ENCODE measurements at places on chromosomes 3 and 15. TPM values are rescaled to one million over a fixed set of nuclear protein-coding genes. Genes with fewer than 3 reads are reported as not detected.

The CCR3 gene
- polyA plus RNA-seq = not detected

The ZNF620 gene
- polyA plus RNA-seq = 3.4 TPM

The SLC24A5 gene
- not detected for polyA plus RNA-seq

The SLC22A13 gene
- polyA plus RNA-seq = not detected

The CORO2B gene
- not detected for polyA plus RNA-seq

The SUCNR1 gene
- not detected for polyA plus RNA-seq

The C3orf70 gene
- 0.07 TPM for polyA plus RNA-seq

The CACNA1D gene
- polyA plus RNA-seq = not detected

The GMPPB gene
- polyA plus RNA-seq = 7.5 TPM

The CCR1 gene
- not detected for polyA plus RNA-seq

- DNase-seq = no peak
Measured at GRCh38 chr15:80796407-80796806, 17.2 kb downstream of the CEMIP start.

GRCh38 chr15:77546870-77547269 is 85.8 kb downstream of the LINGO1 start:
- no peak for DNase-seq

DNA sequence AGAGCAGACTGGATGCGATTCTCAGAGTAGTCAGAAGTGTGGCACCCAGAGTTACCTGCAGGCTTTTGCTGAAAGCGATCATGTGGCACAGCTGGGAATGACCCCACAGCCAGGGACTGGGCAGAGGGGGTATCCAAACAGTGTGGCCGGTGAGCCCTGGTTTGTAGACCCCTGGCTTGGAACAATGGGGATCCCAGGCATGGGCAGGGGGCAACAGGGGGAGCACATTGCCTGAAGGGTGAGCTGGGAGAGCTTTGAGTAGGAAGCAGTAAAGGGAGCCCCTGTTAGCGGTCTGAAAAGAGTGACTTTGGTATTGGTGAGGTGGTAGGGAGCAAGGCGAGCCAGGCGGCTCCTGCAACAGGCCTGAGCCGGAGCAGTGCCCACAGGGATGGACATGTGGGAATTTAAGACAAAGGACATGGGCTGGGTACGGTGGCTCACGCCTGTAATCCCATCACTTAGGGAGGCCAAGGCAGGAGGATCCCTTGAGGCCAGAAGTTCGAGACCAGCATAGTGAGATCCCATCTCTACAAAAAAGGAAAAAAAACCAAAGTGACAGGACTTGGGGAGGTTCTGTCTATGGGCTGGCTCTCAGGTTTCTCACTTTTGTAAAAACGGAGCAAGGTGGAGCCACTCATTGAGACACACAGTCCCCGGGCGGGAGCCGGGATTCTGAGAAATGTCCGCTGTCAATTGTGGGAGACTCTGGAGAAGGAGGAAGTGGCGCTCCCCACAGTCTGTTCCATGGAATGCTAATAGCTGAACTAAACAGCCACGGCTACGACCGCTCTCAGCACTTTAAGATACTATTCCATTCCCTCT is 223.8 kb upstream of the LYSMD4 start:
- DNase-seq = no peak

- no peak for DNase-seq
Measured at GRCh38 chr3:144645300-144645699, 673.7 kb downstream of the DIPK2A start.

GRCh38 chr3:30470496-30470895 is 135.9 kb upstream of the TGFBR2 start:
- DNase-seq = no peak

DNA sequence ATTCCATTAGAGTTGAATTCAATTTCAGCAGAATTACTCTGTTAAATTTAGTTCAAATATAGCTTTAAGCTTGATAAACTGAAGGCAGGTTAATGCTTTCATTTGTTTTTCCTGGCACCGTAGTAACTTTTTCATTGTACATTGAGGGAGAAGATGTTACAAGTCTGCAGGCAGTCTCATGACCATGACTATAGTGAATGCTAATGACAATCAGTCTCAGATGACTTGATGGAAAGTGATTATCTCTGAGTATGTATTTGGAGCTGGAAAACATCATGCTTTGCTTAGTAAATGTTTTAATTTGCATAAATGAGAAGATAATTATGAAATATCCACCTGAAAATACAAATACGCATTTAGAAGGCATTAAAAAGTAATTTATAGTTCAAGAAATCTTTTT is 16.0 kb upstream of the RNF7 start:
- no peak for DNase-seq

DNA sequence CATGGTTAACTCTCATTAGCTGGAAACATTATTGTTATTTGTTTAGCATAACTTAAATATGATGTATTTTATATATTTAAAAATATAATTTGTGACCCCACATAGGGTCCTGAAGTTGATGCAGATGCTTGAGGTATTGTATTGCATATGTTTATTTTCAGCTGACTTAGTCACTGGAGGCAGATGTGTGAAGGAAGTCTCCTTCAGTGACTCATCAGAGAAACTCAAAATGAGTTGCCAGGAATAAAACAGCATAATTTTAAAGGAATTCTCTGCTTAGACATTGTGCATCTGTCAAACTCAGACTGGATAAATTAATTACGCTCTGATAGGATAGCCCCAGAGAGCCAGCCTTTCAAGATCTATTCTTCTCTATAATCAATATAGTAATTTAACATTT is 7.9 kb upstream of the OR4F6 start:
- no peak for DNase-seq

DNA sequence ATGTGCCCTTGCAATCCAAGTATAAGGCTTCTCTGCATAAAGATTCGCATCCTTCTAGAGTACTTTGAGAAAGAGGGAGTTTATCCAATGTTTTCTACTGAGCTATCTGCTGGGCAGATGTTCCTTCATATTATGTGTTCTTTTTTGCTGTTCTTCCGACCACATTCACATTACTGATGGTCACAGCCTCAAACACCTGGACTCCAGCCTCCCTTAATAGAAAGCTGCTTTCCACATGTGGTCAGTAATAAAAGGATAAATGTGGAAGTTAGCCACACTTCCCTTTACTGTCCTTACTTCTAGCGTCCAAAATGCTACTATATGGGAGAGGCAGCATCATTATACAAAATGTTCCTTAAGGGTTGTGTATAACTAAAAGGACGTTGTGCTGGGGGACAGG is 116.9 kb downstream of the CD47 start:
- no peak for DNase-seq

DNA sequence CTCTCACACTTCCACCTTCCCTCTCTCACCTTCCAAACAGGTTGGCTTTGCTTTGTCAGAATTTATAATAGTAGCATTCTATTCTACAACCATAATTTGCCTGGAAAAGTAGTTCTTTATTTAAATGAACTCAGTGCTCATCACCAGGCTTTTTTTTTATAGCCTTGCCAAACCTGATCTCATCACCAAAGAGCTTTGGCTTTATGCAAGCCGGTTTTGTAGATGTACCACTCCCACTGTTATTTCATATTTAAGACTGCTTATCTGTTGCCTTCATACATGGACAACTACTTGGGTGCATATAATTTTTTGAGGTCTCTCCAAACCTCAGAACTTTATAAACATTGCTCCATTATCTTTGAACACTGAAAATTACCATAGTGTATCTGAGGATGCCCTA is 246.1 kb upstream of the PPP2R3A start:
- DNase-seq = no peak

DNA sequence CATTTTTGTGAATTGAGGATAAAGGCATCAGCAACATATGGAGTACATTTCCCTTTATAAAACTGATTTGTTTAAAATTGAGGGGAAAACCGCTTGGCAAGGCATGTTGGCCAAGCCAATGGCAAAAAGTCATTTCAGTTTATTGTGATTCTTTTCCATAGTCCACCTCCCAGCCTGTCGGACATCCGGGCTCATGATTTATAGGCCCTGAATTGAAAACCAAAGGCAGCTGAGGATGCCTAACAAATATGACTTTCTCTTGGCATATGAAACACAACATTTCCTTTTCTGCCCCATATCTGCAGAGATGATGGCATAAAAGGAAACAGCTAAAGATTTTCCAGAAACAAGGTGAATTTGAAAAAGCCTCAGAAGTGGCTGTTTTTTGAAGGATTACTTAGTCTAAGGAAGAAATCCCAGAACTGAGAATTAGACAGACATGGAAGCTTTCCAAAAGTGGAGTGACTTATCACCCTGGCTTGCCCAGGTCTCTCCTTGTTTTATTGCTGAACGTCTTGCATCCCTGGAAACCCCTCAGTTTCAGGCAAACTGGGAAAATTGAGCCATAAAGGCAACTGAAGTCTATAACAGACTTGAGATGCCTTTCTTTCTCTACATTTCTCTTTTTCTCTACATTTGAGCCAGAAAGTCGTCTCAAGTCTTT is 74.0 kb downstream of the COL8A1 start:
- DNase-seq = no peak

DNA sequence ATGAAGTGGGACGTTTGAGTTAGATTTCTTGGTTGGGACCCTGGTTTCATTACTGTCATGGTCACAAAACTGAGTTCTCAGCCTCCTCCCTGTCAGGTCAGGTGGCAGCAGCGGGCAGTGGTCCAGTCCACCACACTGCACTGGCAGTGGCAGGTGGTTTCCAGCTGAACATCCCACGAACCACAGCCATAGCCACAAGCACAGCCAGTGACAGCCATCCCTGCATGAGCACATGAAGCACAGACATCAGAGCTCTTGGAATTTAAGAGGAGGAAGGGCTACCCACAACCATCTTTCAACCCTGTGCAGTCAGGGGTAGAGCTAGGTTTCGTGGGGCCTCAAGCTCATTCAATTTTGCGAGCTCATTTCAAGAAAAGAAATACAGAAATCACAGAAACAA is 1.5 kb downstream of the RETNLB start:
- no peak for DNase-seq

DNA sequence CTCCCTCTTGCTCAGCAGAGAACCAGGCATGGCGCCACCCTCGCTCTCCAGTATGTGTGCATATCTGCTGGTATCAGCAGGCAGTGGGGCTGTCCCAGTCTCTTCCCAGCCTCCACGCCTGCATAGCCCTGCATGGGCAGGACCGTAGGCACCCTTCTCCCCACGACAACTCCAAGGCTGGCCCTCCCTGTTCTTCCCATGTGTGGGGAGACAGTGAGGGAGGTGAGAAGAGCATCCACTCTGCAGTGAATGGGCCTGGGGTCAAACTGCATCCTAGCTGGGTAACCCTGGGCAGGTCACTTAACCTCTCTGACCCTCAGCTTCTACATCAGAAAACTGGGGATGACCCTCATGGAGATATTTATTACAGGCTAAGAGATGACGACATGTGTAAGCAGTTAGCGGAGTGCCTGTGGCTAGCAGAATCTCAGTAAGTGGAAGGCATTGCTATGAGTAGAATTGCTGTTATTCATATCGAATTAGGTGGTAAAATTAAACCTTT is 13.3 kb upstream of the SSUH2 start:
- DNase-seq = no peak

GRCh38 chr3:20064387-20064786 is 24.1 kb downstream of the KAT2B start:
- no peak for DNase-seq

DNA sequence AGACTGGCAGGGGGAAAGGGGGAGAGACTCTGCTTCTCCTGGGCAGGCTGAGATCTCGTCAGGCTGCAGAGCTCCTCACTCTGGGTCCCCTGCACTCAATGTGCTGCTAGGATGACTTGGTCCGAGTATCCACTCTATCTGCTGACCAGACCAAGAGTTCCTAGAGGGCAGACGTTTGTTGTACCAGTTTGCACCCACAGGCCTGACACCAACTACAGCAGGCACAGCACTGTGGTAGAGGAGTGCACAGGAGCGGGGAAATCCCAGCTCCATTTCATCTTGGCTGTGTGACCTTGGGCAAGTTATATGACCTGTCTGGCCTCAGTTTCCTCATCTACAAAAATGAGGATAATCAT is 29.0 kb downstream of the CCDC12 start:
- DNase-seq = no peak

- DNase-seq = no peak
Measured at GRCh38 chr15:61840090-61840489, 220.2 kb downstream of the VPS13C start.

GRCh38 chr3:117408811-117409210 is 699.2 kb downstream of the TUSC7 start:
- DNase-seq = no peak

- DNase-seq = no peak
Measured at GRCh38 chr3:66435989-66436388, 64.8 kb downstream of the LRIG1 start.

DNA sequence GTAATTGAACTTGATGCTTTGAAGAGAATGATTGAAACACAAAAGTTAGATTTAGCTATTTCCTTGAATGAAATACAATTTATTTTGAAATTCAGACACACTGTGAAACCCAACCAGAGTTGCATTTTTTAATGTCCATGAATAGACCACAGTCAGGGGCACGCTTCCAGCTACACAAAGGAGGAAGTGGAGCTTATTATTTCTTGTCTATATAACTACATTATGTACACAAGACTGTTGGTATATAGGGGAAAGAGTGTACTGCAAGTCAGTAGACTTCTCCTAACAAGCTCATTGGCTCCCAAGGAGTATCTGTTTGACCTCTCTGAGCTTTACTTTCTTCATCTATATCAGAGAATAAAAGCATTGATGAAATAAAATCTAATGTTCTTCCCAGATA is 326.2 kb downstream of the RYR3 start:
- no peak for DNase-seq

Data from naive thymus-derived CD8-positive, alpha-beta T cell (primary cell).